Esophagus squamous epithelium (tissue), 5 donors: ENCODE measurements at places on chromosomes 3 and 15.

- H3K4me3 ChIP-seq: no peak overlapping the region
- no peak overlapping the region for H3K27ac ChIP-seq
- no peaks in the 10 kb centered on the region for H3K27me3 ChIP-seq
- DNase-seq: no peak
- H3K36me3 ChIP-seq: no peaks in the 10 kb centered on the region
- H3K4me1 ChIP-seq: peaks cover 31% of the 10 kb centered on the region
Measured at GRCh38 chr3:127077068-127077467, 94.2 kb downstream of the PLXNA1 start.

DNA sequence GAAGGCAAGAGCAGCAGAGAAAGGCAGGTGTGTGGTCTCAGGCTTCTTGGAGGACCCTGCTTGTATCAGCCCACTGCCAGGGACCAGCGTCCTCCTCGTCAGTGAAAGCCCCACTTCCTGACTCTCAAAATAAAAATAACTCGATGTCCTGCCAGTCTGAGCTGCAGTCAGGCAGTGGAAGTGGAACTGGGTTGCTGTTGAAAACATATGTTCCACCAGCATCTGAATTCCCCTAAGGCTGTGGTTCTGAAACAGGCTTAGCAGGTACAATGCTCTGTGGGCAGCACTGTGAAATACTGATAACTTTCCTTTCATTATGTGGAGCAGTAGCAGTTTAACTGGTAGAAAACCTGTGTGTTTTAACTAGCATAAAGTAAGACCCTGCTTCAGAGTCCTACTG is 121.6 kb upstream of the EIF1B start:
- no peak for DNase-seq

- no peak overlapping the region for H3K27ac ChIP-seq
- H3K27me3 ChIP-seq: no peaks in the 10 kb centered on the region
- H3K4me3 ChIP-seq: no peak overlapping the region
- H3K36me3 ChIP-seq: no peaks in the 10 kb centered on the region
Measured at GRCh38 chr15:93428150-93428549, 339.1 kb upstream of the RGMA start.

DNA sequence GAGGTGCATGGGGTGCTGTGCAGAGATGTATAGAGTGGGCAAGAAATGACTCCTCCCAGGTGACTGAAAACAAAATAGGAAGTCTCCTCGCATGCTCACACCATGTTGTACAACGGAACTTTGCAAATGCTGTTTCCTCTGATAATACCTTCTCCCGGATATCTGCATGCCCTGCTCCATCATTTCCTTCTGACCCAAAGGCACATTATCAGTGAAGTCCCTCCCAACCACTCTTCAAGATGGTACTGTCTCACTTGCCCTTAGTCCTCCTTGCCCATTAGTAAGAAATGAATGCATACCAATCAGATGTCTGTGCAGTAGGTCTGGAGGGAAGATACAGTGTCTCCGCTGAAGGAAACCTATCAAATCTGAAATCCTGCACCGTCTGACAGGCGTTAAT is 12.0 kb downstream of the TMED3 start:
- no peaks in the 10 kb centered on the region for H3K4me1 ChIP-seq
- DNase-seq: no peak
- no peak overlapping the region for H3K27ac ChIP-seq
- H3K27me3 ChIP-seq: no peaks in the 10 kb centered on the region
- H3K36me3 ChIP-seq: peaks cover 13% of the 10 kb centered on the region

DNA sequence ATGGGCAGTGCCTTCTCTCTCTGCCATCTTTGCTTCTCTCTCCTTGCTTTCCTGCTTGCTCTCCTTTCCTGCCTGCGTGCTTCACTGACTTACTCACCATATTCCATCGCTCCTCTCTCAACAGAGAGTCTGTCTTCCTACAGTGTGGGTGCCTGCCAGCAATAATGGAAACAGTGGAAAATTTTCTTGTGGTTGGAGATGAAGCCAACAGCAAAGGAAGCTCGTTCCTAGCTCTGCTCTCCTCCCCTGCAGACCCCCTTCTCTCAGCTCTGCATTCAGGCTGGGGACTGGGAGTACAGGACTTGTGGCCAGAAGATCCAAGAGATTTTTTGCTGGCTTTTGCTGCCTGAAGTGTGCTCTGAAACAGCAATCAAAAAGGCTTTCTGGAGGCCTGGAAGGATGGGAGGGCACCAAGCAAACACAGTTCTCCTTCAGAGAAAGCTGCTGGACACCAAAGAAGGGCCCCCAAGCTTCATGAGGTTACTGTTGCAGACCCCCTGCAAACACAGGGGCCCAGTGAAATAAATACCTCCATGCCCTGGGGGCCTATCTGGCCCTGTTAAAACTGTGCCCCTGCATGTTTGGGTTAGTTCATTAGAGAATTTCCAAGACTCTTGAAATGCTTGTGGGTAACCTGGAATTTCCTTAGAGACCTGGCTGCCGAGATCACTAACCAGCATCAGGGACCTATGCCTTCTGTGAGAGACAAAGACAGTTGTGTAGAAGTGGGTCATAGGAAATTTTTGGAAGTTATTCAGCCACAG is 149.9 kb upstream of the RASGRP1 start:
- no peaks in the 10 kb centered on the region for H3K36me3 ChIP-seq
- no peak overlapping the region for H3K4me3 ChIP-seq
- DNase-seq: no peak

DNA sequence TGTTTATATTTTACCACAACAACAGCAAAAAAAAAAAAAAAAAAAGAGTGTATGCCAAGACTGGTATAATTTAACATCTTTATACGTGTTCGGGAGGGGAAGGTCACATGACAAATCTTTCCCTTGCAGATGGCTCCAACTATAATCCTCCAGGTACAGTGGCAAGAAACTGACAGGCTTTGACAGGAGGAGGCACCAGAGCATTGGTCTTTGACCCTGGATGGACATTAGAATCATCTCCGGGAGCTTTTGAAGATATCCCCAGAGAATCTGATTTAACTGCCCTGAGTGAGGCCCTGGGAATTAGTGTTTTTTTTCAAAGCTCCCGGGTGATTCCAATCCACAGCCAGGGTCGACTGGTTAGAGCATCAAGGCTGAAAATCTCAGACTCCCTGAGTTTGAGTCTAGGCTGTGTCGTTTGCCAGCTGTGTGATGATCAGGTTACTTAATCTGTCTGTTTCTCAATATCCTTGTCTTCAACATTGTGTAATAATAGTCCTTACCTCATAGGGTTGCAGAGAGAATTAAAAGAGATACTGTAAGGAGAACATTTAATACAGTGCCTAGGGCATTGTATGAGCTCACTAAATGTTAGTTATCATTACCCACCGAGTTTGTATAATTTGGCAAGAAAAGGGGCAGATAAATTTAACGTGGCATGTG is 8.9 kb upstream of the SEMA5B start:
- H3K4me1 ChIP-seq: no peaks in the 10 kb centered on the region
- H3K36me3 ChIP-seq: no peaks in the 10 kb centered on the region
- H3K27me3 ChIP-seq: no peaks in the 10 kb centered on the region
- no peak for DNase-seq
- H3K27ac ChIP-seq: no peak overlapping the region
- H3K4me3 ChIP-seq: no peak overlapping the region

- H3K36me3 ChIP-seq: peaks cover 5% of the 10 kb centered on the region
- no peak for DNase-seq
- peak overlapping the region; percentile 72 for H3K4me3 ChIP-seq
Measured at GRCh38 chr3:119677641-119677934, 382 bp upstream of the COX17 start.

GRCh38 chr3:172680684-172681083 is 30.2 kb downstream of the NCEH1 start:
- no peaks in the 10 kb centered on the region for H3K27me3 ChIP-seq
- H3K27ac ChIP-seq: no peak overlapping the region
- no peak overlapping the region for H3K4me3 ChIP-seq
- DNase-seq: no peak
- peaks cover 23% of the 10 kb centered on the region for H3K4me1 ChIP-seq

- no peak overlapping the region for H3K4me3 ChIP-seq
- H3K4me1 ChIP-seq: no peaks in the 10 kb centered on the region
- no peak overlapping the region for H3K27ac ChIP-seq
- DNase-seq: no peak
- no peaks in the 10 kb centered on the region for H3K36me3 ChIP-seq
Measured at GRCh38 chr3:156033428-156033827, 87.0 kb upstream of the KCNAB1 start.
